ENCODE measurements at places on chromosomes 5 and 9. TPM values are rescaled to one million over a fixed set of nuclear protein-coding genes. Genes with fewer than 3 reads are reported as not detected.

FCN2 gene
- not detected for total RNA-seq

ANKRD33B gene
- total RNA-seq = 3.1 TPM

PCDHGA8 gene
- 3.3 TPM for total RNA-seq

PFDN1 gene
- total RNA-seq = 64.8 TPM

CLTB gene
- 102 TPM for total RNA-seq

WNK2 gene
- total RNA-seq = not detected

ANKRD18B gene
- 1.1 TPM for total RNA-seq

INSL6 gene
- total RNA-seq = not detected

PCDHA8 gene
- total RNA-seq = under 0.01 TPM

SLC28A3 gene
- under 0.01 TPM for total RNA-seq

IRX1 gene
- total RNA-seq = not detected

AK1 gene
- total RNA-seq = 23.2 TPM

EGFL7 gene
- 17.9 TPM for total RNA-seq

PCDHGA4 gene
- total RNA-seq = 5.0 TPM

NAA35 gene
- total RNA-seq = 28.3 TPM

TCF7 gene
- 0.44 TPM for total RNA-seq

TMEM215 gene
- not detected for total RNA-seq

IFNA2 gene
- total RNA-seq = not detected

GNA14 gene
- 1.3 TPM for total RNA-seq

RAB3C gene
- not detected for total RNA-seq

IL17B gene
- total RNA-seq = 0.72 TPM

MAT2B gene
- total RNA-seq = 45.5 TPM

PCDHA7 gene
- 0.29 TPM for total RNA-seq

DPP7 gene
- 58.1 TPM for total RNA-seq

SCGB3A2 gene
- not detected for total RNA-seq

FAM174A gene
- total RNA-seq = 24.9 TPM

PFN3 gene
- total RNA-seq = not detected

Data from placental pericyte (primary cell).